NCI-H1417 treated with DMSO at 0.1 percent for 48 hours (cell line): ENCODE measurements at places on chromosomes 7 and 10.

DNA sequence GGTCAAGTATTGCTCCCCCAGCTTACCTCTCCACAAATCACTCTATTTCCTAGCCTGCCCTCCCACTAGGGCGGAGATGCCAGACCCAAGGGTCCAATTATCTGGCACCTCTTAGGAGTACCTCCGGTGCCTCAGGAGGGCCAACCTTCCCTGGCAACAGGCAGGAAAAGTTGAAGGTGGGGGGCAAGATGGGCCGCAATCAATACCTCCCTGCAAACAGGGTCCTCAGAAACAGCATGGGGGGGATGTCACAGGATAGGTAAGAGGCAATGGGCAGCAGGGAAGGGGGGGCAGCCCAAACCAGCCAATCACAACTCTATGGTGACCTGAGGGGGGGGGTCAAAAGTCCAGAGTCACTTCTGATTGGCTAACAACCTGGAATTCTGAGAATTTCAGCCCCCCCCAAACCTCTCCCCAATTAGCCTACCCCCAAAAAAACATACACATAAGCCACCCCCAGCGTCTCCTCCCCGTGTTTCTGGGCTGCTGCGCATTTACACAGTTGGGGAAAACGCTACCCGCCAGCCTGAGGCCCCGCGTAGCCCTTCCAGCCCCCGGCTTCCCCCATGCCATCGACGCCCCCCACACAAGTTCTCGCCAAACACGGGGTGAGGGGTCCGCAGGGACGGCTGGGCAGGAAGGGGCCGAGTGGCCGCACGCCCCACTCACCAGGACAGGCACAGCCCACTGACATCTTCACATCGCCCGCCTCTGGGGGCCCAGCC is 589 bp downstream of the LDB1 start:
- no peak for DNase-seq

DNA sequence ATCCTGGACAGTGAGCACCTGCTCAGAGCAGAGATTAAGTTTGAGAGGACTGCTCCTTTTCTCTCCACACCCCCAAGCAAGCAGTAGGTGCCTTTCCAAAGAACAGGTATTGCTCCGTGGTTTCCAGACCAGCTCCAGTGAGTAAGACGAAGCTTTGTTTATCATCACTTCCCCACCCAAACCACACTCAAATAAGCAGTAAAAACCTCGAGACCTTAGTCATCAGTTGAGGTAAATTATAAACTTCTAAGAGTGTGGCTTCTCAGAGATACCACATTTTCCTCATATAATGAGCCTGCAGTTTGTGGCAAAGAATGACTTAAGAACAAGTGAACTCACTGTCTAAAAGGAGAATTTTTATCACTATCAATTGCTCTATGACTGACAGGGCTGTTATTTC is 50.0 kb upstream of the GRB10 start:
- no peak for DNase-seq

- DNase-seq, result no peak
Observed at GRCh38 chr10:121956111-121957061, 18.6 kb downstream of the NSMCE4A start.

- DNase-seq, result no peak
Observed at GRCh38 chr7:3951316-3952055, 650.4 kb downstream of the SDK1 start.

GRCh38 chr10:49407552-49408137 is 11.8 kb upstream of the DRGX start:
- DNase-seq, result no peak

DNA sequence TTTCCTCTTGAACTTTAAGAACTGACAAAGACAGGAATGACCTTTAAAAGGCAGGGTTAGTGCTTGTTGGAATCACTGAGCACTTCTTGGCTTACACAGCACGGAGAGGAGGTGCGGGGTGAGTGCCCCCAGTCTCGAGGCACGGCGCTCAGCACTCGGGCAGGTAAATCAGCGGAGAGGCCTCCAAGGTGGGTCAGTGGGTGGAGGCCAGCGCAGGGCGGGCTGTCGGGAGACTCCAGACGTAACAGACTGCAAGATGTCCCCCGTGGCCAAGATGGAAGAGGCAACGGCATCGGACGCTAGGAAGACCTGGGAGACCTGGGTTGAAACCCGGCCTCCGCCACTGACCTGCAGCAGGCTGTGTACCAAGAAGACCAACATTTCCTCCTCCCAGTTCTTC is 149.4 kb downstream of the MAD1L1 start:
- no peak for DNase-seq

DNA sequence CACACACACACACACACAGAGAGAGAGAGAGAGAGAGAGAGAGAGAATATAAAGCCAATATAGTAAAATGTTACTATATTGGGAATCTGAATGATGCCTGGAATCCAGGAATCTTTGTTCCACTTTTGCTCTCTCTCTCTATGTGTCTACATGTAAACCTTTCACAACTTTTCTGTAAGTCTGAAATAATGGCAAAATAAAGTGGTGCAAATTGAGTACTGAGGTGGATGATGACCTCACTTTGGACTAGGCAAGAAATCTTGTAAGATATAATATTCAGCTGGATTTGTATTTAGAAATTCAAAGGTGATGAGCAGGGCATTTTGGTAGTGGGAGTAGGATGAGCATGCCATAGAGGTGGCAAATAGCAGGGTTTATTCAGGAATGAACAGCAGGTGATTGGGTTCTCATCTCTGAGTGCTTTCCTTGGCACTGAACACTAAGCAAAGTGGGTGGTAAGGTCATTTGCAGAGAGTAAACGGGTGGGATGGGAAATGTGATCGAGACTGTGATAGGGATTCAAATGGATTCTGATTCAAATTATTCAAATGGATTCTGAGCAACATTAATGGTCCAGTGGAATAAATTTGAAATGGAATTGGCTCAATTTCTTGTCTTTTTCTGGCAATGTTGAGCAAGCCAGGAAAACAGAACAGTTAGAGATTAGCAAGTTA is 9.7 kb upstream of the ANLN start:
- DNase-seq, result no peak

DNA sequence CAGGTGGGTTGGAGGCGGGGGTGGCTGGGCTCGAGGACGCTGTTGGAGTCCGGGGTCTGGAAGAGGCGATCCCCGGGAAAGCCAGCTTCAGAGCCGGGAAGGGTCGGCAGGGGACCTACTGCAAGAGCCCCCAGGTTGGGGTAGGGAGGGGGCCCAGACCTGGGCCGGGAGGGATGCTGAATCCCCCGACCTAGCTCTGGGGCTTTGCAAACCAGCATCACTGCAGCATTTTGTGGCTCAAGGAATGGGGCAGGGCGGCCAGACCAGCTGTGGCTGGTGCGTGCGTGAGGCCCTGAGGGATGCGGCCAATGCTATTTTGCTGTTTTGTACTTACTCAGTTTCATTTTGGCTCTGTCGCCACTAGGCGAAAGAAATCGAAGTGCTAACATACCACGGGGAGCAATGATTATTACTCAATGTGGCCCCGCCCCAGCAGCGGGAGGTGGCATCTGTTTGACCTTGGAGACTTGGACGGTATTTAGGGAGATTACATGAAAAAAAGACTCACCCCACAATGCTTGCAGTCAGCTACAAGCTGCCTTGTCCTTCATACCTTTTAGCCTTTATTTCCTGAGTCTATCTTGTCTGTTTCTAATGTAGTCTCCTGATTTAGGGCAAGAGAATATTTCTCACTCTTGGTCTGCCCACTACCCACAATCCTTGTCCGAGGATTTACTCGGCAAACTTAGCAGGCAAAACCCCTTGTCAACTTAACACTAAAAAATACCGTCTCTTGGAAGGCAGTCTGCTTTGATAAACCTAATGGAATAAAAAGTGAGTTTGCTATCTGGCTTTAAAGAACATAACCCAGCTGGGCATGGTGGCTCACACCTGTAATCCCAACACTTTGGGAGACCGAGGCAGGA is 16.2 kb downstream of the HSPB1 start:
- DNase-seq, result peak; percentile 35

GRCh38 chr7:129332254-129333035 is 101.8 kb upstream of the STRIP2 start:
- no peak for DNase-seq

- no peak for DNase-seq
Observed at GRCh38 chr10:69486922-69487730, 35.9 kb downstream of the TSPAN15 start.

- peak; percentile 35 for DNase-seq
Observed at GRCh38 chr7:95772771-95773581, 622 bp downstream of the DYNC1I1 start.

DNA sequence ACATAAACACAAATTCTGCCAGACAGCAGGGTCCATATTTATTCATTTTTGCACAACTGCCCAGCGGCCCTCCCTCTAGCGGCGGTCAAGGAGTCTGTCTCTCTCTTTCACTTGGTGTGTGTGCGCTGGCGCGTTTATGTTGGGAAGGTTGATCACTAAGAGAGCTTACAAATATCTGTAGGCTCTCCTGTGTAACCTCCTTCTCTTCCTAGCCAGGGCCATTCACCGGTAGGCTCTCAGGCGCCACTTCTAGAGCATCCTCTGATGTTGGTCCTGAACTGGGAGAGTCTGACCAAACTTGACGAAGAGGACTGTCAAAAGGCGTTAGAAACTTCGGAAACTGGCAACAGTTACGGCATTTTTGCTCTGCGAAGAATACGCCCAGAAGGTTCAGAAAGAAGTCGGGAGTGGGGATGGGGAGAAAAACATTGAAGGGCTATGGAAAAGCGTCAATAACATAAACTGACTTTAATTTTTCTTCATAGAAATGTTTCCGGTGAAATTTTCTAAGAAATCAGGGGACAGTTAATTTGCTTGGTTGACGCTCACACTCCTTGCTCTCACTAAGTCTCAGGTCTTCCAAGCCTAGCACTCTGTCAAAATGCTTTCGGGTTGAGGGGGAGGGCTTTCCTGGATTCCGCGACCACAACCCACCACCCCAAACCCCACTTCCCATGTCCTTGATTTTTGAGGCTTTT is 731.1 kb downstream of the ZWINT start:
- DNase-seq, result no peak

GRCh38 chr10:114730291-114730690 is 72.2 kb upstream of the ABLIM1 start:
- DNase-seq, result no peak

DNA sequence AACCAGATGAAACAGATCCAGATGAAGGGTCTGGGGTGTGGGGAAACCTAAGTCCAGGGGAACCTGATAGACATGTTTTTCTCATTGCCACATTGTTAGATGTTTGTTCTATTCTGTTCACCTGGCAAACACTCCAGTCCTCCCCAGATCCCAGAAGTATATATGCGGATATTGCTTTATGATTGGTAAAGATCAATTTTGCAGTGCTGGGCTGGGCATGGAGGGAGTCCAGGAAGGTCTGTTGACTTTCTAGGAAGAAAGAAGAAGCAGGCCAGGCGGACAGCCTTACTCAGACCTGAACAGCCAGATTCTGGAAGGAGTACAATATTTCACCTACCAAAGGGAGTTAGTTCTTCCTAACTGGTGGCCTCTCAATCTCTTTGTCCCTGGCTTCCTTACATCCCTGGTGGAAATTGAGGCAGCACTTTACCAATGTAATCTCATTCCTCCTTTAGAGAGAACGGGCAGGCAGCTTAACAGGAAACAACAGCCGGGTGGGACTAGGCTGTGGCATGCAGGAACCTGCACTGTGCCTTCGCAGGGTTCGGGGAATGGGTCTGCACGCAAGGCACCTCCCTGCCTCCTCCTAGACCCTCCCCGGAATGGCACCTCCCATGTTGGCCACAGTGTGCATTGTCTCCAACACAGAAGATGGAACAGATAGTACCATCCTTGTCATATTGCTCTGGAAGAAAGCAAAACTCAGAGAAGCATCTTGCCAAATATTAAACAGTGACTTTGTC is 930 bp downstream of the GIMAP6 start:
- no peak for DNase-seq

GRCh38 chr7:139118234-139118804 is 8.8 kb upstream of the ZC3HAV1 start:
- DNase-seq, result no peak

DNA sequence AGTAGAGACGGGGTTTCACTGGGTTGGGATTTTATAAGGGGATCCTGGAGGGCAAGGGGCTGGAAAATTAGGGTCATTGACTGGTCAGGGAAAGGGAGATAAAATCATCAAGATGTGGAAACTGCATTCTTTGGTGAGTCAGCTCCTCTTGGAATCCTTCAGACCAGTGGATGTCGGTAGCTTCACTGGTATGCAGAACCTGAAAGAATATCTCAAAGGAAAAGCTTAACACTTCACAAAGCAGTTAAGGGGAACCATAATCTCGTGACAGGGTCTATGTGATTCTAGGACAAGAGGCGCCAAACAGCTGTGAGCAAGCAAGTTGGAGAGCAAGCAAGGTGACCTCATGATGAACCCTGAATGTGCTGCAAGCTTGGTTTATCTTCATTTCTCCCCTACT is 634.7 kb upstream of the AUTS2 start:
- DNase-seq, result no peak

DNA sequence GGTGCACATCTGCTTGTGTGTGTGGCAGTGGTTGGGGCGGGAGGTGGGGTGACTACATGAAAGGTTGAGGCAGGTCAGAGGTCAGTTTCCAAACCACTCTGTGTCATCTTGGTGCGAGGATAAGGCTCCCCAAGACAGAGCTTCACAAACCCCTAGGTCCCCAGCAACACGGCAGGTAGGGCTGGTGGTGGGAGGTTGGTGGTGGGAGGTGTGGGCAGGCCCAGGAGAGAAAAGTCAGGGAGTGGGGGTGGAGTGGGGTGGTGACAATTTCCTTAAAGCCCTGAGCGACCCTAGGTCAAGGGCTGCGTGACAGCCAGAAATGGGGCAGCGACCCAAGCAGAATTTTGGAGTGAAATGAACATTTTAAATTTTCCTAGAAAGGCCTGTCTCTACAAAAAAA is 1.6 kb upstream of the STRA8 start:
- DNase-seq, result no peak

DNA sequence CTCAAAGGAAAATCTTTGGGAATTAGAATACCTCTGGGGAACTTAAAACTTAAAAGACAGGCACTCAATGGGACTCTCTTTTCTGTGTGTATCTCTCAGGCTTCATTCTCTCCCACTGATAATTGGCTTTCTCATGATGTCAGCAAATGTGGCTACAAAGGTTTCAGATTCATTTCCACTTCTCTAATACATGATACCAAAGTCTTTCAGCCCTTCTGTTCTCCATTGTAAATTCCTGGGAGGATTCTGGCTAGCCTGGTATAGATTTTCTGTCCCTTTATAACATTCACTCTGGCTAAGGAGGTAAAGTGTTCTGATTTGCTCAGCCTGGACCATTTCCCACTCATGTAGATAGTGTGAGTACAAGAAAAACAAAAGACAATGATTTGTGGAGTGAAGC is 606.2 kb downstream of the PCDH15 start:
- DNase-seq, result no peak

DNA sequence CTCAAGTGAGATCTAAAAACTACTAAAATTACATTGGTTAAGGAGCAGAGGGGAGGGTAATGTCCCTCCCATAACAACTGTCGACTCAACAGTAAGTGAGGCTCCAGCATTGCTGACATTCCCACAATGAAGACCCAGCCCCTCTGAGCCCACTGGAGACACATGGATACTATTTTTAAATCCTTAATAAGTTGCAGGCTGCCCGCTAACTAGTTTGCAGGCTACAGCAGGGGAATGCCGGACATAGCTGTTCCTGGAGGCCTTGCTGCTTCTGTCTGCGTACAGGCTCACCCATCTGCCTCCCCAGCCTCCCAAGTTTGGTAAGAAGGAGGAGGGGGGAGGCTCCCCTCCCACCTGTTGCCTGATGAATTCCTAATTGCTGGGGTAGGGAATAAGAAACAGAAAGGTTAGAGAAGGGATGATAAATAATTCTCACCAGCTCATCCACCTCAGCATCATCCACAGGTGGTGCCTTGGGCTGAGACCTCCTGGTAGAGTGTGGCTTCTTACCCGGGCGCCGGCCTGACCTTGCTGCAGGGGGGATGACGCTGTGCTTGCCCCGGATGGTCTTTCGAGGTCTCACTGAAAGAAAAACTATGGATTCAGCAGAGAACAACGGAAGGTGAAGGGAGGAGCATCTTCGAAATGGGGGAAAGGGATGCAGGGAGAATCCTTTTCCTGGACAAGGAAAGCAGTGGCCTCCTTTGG is 10.1 kb downstream of the FZD9 start:
- DNase-seq, result no peak
